Hypothalamus (tissue), 51 donors: ENCODE measurements at places on chromosomes 5 and 9.

DNA sequence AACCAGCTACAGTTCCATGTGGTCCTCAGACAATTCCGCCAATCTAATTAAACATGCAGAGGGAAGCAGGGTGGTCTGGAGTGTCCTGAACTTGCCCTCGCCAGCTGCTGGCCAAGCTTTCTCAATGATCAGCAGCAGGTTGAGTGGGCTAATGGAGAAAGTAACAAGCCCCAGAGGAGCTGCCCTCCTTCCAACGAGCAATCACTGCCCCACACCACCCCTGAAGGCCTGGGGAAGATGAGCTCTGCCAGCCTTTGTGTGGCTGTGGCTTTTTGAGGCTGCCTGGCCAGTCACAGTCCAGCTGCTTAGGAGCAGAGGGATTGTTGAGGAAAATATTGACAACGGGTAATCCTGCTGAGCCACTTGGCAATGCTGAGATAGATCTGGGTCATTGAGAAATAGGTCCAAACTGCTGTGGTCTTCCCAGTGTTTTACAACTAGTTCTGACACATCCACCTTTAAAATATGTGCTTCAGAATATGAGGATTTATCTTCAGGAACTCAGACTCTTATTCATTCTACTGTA, 107.3 kb downstream of the CD180 start:
- no peak for DNase-seq

- DNase-seq: no peak
Observed at GRCh38 chr5:7010591-7010990, 297.4 kb downstream of the TENT4A start.

DNA sequence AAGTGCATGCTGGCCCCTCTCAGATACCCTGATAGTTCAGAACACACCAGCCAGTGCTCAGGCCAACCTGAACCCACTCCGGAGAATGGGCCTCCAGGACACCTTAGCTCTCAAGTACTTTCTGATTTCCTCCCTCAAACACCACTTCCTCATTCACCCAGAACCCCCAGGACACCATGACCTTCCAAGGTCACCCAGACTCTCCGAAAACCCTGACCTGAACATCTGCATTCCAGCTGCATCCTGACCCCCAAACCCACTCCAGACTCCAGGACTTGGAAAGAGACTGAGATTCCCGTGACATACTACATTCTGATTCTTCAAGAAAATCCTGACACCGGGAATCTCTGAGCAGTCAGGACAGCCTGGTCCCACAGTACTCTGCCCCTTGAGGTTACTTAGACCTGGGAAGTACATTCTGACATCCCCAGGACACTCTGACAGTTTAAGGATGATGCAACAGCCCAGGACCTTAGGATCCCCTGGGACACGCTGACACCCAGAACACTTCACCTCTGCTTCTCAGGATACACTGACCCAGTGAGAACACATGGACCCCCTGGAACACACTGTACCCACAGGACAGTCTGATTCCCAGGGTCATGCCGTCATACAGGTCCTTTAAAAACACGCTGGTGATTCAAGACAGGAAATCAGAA, 747 bp upstream of the PROP1 start:
- no peak for DNase-seq

GRCh38 chr5:107153283-107153682, 517.5 kb downstream of the EFNA5 start:
- DNase-seq: no peak

DNA sequence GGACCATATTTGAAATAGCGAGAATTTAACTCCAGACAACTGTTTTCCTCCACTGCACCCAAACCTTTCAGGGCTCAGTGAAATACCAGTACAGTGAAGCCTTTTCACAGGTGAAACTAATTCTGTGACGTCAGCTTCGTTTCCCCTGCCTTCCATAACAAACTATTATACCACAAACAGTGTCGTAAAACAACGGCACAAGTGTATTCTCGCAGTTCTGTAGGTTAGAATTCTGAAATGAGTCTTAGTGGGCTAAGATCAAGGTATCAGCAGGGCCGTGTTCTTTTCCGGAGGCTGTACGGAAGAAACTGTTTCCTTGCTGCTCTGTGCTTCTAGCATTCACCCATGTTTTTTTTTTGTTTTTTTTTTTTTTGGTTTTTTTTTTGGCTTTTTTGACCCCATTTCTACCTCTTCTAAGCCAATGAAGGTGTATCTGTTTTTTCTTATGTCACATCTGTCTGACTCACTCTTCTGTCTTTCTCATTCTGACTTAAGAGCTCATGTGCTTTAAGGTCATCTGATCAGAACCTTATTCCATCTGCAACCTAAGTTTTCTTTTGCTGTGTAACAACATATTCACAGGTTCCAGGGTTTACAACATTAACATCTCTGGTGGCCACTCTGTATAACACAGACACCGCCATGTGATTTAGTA, 20.1 kb downstream of the ISOC1 start:
- DNase-seq: no peak

- no peak for DNase-seq
Observed at GRCh38 chr9:87505869-87506678, 8.4 kb downstream of the DAPK1 start.

- DNase-seq: no peak
Observed at GRCh38 chr9:136979769-136980587, 2.7 kb downstream of the PTGDS start.

DNA sequence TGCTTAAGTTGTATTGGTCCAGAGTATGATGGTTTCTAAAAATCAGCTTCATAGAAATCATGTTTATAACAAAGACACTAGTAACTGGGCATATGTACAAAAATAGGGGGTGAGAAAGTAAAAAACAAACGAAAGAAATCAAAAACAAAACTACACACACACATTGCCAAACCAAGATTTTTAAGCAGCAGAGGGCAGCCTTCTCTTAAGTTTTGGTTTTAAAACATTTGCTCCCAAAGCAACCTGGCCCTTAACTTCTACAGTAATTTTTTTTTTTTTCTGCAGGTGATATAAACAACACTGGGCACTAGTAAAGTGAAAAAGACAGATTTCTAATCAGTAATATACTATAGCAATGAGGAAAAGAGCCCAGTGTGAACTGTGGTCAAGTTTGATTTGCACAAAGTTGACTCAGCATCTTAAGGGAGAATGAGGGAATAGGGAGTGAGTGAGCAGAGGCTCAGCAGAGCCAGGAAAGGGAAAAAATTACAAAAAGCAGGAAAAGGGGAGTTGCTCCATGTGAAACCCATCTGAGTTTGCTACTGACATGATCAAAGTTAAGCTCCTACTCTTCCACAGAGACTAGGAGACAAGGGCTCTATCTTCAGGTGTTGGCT, 13.4 kb upstream of the GAPT start:
- no peak for DNase-seq

DNA sequence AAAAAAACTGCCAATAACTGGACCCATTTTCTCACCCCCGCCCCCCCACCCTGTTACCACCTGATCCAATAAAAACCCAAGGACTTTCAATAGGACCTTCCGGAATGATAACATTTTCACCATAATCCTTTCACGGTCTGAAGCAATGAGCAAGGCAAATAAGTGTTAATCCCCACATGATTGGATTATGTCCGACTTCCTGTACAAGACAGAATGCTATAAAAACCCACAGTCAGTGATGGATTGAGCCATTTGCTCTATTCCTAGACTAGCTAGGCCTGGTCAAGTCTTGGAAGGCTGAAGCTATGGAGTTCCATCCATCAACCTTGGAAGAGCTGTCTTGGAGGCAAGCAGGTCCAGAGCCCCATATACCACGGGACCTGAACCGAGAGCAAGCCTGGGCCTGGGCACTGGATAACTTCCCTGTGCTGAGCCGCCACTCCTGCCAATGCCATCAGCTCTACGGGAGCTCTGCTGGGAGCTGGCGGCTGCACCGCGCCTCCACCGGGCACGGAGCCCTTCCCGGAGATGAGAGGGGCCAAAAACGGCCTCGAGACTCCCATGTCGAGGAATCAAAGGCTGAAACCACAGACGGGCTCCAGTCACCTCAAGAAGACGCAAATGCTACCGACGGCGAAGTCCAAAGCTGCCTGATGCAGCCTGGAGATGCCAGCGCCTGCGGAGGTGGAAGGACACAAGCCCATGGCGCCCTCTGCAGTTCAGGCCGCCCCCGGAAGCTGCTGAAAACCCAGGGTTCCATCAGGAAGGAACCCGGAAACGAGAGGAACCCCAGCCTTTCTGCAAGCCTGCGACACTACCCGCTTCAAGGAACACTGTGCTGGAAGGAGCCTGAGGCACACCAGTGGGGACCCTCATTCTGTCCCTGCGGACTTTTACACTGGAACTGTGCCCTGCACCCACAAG, 69.2 kb downstream of the ANXA2R start:
- no peak for DNase-seq

GRCh38 chr5:6861036-6861435, 147.8 kb downstream of the TENT4A start:
- DNase-seq: no peak

DNA sequence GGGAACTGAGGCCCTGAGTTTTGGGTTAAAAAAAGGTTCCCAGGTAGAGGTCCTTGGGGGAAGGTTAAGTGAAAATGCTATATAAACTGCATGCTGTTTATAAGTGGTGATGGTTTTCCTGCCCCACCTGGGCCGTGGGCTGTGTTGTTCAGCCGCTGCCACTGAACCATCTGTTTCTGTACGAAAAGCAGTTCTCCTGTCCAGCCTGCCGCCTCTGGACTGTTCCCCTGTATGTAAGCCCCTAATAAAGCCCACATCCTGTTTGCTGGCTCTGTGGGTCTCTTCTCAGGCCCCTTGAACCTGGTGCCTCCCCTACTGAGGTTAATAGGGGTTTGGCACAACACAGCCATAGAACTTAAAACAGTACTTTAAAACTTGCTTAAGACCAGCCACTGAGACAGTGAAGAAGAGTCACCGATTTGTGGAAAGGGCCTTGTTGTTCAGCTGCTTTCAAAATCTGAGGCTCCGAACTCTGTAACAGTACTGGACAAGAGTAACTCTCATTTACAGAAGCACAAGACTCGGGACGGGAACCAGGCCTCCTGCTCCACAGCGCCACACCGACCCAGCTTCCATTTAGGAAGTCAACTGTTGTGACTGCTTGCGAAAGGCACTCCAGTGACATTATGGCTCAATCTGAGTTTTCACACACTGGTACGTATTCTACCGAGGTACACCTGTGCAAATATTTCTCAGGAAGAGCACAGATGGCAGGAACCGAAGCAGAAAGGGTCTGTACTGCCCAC, 192.5 kb downstream of the CDK5RAP2 start:
- DNase-seq: no peak
